ENCODE measurements at places on chromosomes 5 and 9. TPM values are rescaled to one million over a fixed set of nuclear protein-coding genes. Genes with fewer than 3 reads are reported as not detected.

The C9 gene
- total RNA-seq = not detected

The CDKN2A gene
- total RNA-seq = 18.1 TPM

The PDLIM7 gene
- 357 TPM for total RNA-seq

The GRIA1 gene
- total RNA-seq = 0.11 TPM

The FAM78A gene
- 0.38 TPM for total RNA-seq

The MAML1 gene
- 8.0 TPM for total RNA-seq

All from GM23248 (cell line).